ENCODE measurements at places on chromosomes 5 and 9.
A peak's percentile ranks its signal among the peaks of the same experiment; 100 is the strongest.

DNA sequence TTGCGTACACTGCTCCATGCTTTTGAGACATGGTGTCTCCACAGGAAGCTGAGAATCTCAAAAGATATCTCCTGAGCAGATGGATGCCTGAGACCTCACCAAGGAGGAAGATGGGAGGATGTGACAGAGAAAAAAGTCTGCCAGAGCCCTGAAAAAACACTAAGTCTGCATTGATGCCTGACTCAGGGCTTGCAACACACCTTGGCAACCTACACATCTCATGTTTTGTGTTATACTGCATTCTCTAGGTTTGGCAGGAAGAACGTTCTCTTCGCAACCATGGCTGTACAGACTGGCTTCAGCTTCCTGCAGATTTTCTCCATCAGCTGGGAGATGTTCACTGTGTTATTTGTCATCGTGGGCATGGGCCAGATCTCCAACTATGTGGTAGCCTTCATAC, 19.2 kb downstream of the SLC22A4 start:
- DNase-seq = no peak

DNA sequence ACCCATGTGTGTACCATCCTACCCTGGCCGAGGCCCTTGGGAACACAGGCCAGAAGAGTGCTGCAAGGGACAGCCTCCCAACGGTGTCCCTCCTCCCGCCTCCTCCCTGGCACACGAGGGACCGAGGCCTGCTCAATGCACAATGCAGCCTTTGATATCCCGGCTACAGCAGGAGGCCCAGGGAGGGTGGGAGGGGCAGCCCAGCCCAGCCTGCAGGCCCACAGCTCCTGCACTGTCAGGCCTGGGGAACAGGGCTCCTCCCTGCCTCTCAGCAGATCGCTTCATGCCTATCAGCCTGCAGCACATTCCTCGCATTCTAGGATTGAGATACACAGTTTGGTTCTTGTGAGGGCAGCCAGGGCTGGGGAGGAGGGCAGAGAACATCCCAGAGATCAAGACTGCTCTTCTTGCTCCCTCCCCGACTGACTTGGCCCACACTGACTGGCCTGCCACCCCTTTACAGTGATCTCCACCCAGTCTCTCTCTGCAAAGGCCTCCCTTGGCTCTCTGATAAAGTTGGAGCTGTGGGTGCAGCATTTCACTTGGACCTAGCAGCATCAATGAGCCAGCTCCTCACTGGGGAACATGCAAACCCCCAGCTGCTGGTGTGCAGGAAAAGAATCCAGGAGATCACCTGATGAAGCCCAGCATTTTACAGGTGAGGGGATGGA, at the start of gene SH3TC2:
TSS of gene SH3TC2 (minus strand) at position 46 of the 671 bp plus-strand sequence. CDS start at position 6, 40 bp downstream.
- DNase-seq = no peak

DNA sequence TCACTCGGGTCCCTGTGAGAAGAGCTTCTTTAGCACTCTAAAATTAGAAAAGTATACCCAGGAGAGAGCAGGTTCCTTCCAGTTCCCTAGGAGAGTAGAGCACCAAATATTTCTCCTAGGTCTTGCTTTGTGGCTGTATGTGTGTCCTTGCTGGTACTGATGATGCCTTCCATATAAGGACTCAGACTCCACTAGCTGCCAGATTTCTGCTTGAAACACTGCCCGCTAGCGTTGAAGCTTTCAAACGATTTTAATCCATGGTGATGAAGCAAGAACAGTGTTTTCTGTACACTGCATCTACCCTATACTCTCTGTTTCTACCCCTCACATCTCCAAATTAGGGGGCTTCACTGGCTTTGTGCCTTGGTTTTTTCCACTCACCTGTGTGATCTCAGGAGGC, 2.4 kb upstream of the SMC2 start:
- peak; percentile 85 for DNase-seq

- DNase-seq = no peak
These were observed 218.7 kb downstream of the NFIB start for GRCh38 chr9:14095277-14095676.

- DNase-seq = no peak
These were observed 44.0 kb upstream of the IRX4 start for GRCh38 chr5:1926471-1927341.

DNA sequence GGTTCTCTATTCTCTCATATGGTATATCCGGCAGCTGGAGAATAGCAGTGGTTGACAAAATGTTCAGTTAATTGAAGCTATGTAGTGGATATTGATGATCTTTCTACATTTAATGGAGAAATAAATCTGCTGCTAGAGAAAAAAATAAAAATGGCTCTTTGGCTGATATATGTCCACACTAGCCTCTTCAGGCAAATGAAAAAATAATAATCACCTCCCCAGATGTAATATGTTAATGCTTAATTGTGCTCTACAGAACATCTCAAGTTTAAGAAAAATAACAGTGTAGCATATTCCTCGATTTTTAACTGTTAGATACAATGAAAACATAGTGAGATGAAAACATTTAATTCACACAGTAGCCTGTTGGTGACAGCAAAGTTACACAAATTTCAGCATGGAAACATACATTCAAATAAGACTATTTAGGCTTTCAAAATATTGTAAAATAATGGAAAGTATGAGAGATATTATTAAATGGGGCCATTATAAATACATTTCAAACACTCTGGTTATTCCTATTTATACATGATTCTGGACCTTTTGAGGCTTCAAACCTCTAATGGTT, 543.0 kb downstream of the MAT2B start:
- DNase-seq = no peak

GRCh38 chr5:88732181-88732633, 150.8 kb downstream of the MEF2C start:
- no peak for DNase-seq

DNA sequence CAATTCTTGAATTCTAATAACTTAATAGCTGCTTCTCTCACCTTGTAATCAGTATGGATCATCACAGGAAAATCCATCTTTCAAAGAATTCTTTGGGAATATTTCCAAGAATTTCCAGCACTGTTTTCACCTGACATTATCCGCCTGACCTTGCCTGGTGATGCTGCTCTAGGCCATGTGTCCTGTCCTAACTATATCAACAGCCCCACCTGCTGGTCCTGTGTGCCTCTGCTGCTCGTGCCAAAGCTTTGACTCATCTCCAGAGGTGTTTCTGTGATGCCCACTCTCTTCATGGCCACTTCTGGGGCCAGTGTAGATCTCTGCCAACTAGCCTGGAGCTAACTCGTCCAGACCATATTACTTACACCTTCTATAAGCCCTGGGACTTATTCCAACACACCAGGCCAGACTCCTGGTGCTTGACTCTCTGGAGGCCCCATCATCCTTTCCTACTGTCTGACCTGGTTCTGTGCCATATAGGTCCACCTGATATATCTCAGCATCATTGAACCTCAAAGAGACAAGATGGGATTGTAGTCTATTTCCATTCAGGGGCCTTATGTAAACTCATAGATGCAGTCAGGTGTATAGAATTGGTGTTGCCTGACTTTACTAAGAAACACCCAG, 67.5 kb upstream of the CKMT2 start:
- peak; percentile 41 for DNase-seq

DNA sequence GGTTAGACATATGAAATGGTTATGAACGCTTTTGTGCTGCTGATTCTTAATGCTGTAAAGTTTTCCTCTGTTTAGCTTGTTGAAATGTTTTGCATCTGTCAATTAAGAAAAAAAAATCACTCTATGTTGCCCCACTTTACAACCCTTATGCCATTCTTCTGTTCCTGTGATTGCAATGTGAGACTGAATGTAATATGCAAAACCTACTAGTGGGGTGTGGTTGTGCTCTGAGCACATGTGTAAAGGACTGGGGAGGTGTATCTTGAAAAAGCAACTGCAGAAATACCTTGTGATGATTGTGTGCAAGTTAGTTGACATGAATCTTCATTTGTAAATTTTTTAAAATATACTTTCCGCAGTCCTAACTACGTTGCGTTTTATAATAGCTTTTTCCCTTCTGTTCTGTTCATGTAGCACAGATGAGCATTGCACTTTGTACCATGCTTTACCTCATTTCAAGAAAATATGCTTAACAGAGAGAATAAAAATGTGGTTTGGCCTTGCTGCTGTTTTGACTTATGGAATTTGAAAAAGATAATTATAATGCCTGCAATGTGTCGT, 357.0 kb upstream of the PIK3R1 start:
- DNase-seq = no peak

DNA sequence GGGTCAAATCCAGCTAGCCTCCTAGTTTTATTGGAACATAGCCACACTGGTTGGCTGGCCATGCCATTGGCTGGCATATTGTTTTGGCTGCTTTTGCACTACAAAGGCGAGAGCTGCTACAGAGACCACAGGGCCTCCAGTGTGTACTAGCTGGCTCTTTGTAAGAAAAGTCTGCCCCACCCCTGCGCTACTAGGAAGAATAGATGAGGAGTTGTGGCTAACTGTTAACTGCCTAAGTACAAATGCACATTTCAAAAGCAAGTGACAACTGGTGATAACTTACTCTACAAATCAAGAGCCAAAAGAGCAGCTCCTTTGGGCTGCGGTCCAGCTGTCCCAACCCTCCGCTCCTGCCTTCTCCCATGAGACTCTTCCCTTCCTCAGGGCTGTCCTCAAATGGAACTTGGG, 63.9 kb downstream of the SERINC5 start:
- DNase-seq = no peak

DNA sequence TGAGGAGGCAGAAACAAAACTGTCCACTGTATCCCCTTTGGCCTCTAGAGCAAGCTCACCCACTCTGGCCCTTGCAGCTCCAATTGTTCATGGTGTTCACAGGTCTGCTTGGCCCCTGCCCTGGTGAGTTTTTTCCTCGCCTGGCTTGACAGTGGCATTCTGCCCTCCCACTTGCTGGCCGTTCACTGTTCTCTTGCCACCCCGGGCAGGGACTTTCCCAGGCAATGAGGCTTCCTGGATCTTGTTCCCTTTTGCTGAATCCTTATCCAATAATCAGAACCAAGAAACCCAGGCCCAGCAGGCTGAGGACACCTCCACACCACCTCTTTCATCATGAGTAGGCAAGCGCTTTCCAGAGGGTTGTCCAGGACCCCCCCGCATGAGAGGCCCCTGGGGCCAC, 31.2 kb downstream of the ZNF618 start:
- DNase-seq = no peak

GRCh38 chr9:10548348-10548747, 64.5 kb downstream of the PTPRD start:
- DNase-seq = no peak

- no peak for DNase-seq
These were observed 51.4 kb upstream of the IRX2 start for GRCh38 chr5:2802693-2803365.

- no peak for DNase-seq
These were observed 39.8 kb upstream of the KCNMB1 start for GRCh38 chr5:170429014-170429413.

DNA sequence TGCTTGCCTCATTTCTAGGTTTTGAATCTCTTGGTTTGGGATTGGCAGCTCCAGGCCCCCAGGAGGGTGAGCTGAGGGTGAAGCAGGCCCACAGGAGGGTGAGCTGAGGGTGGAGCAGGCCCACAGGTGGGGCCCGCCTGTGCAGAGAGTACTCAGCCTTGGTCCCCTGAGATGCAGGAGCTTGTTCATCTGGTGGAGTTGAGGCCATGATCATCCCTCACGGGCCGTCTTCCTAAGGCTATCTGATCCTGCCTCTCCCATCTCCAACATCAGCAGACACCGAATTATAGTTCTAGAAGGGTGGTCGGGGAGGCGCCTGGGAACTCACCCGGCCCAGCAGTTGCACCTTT, 131.7 kb upstream of the PHYKPL start:
- no peak for DNase-seq

- peak; percentile 69 for DNase-seq
These were observed 167.9 kb downstream of the AUH start for GRCh38 chr9:91193658-91194391.

DNA sequence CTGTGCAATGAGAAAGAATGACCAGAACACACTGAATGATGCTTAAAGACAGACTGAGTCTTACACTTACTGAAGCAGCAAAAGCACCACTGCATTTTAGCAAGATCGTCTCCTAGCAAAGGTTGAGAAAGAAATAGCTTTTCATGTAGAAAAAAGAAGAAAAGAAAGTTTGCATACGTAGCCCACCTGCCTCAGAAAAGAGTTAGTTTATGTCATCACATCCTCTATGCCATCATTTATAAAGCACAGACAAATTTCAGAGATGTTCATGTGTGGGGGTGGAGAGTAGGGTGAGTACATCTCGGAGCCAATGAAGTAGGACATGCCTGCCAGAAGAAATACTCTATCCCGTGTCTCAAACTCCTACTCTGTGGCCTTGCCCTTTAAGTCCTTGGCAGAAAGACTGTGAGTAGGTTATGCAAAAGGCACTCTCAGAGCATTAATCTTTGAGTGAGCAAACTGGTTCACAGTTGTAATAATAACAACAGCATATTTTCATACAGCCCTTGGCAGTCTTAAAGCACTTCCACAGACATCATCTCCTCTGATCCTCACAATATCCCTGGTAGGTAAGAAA, 22.4 kb downstream of the NRG2 start:
- no peak for DNase-seq

- DNase-seq = no peak
These were observed 9.3 kb upstream of the MEGF9 start for GRCh38 chr9:120723565-120723964.

DNA sequence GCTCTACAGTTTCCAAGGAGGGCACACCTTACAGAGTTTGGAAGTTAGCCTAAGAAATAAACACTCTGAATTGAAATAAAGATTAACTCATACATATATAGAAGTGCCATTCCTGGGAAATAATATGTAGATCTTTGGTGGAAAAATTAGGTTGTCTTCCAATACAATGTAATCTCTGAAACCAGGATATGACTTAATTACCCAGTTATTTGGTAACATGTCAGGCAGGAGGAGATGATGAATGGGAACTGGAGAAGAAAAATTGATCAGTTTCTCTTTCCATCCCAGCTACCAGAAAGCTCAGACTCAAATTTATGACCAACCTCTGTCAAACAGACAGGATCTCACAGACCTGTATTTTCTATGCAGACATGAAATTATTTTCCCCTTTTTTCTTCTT, 215.2 kb upstream of the SNX2 start:
- no peak for DNase-seq

DNA sequence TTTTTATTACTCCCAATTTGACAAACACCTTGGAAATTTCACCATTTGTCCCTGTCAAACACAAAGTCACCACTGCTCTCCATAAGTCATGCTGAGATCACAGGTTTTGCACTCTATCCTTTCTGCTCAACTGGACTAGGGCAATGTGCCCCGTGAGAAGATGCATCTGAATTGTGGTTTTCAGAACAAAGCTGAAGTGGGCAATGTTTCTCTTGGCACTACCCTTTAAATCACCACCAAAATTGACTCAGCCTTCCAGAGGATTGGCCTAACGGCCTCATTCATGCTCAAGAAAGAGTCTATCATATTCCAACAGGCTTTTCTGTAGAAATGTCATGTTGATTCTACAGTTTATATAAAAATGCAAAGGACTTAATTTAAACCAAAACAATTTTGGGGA, 81.0 kb upstream of the TRIO start:
- peak; percentile 20 for DNase-seq

DNA sequence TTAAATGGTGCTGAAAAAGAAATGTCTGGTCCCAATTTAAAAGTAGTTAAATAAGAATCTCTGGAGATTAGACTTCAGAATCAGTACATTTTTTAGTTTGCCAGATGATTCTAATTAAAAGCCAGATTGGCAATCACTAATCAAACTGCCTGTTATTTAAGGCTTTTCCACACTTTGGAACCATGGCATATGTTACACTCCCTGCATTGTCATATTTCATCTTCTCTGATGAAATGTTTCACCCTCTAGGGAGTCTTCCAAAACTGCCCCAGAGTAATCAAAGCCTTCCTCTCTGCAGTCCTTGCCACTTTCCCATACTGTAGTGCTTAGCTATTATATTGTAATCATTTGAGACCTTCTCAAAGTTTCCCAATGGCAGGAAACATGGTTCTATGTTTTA, 17.5 kb upstream of the OR13C9 start:
- DNase-seq = no peak

GRCh38 chr9:78163834-78164233, 72.0 kb upstream of the CEP78 start:
- DNase-seq = no peak

Data from NCI-H2029 (cell line).